GM12865 (cell line): ENCODE measurements at places on chromosomes 12 and 14.

DNA sequence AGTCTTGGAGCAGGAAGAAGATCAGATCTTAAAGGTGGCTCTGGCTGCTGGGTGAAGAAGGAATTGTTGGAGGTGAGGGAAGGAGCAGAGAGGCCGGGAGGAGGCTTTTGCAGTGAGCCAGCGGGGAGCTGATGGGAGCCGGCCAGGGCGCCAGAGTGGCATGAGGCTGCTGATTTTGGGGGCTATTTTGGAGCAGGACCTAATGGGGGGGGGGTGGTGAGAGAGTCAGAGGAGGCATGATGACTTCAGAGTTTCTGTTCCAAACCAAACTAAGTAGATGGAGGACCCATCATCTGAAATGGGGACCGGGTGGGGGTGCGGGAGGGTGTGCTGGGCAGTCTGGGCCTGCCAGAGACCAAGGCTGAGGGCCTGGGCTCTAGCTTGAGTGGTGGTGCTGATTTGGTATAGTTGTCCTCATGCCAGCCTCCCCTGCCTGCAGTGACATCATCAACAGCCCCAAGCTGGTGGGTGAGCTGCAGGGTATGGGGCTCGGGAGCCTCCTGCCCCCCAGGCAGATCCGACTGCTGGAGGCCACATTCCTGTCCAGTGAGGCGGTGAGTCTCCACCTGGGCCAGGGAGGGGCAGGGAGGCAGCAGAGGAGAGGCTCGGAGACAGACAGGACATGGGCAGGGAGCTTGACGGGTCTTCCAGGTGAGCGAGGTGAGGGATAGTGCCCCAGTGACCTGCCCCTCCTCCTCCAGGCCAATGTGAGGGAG, 6.2 kb downstream of the TNFAIP2 start:
- no peak for DNase-seq

GRCh38 chr12:8773461-8773860, 49.0 kb upstream of the A2ML1 start:
- no peak for DNase-seq

DNA sequence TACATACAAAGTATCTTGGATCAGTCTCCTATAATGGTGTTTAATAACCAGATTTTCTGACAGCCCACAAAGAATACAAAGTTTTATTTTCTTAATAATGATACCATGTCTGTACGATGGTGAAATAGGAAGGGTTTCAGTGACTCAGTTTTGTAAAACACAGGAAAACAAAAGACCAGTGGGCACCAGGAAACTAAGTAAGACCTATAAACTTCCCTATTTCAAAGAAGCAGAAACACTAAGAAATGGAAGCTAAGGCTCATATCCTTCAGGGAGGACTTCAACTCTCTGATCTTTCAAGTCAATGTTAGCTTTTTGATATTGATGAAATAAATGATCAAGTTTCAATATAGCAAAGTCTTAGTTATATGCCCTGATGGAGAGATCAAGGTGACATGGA, 196.0 kb downstream of the DUSP6 start:
- DNase-seq = no peak

- DNase-seq = peak; percentile 21
Observed at GRCh38 chr12:119828300-119828699, 48.8 kb downstream of the CIT start.

- DNase-seq = peak; percentile 90
Observed at GRCh38 chr12:104456417-104456949, at the start of gene CHST11. Gene CHST11 (plus strand): TSS chr12:104456948.

- peak; percentile 3 for DNase-seq
Observed at GRCh38 chr12:39230086-39230485, 212.8 kb downstream of the KIF21A start.

DNA sequence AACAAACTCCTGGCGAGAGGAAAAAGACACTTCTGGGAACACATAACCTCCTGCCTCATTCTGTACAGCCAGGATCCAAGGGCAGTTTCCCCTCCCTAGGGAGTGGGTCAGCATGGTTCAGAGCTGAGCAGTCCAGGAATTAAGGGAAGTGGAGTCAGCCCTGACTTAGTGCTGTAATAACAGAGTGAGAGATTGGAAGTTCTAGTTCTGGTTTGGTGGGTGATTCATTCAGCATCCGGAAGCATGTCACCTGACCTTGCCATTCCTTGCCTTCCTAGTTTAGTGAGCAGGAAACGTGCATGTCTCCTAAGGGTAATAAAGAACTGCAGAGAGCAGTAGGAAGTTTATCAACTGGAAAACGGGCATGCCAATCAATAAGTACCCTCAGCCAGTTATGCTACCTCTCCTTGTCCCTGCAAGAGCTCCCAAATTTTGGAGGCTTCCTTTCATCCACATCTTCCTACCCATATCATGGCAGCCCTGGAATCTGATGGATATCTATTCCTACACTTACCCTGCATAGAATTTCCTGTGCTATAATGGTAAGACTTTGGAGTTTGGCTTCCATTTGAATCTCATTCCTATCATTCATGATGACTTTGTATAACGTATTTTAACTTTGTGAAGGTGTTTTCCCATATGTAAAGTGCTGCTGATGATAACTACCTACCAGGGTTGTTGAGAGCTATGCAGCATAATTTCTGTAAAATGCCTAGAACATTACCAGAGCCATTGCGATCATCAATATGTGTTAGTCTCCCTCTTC, 28.5 kb upstream of the MAGOHB start:
- DNase-seq = no peak

DNA sequence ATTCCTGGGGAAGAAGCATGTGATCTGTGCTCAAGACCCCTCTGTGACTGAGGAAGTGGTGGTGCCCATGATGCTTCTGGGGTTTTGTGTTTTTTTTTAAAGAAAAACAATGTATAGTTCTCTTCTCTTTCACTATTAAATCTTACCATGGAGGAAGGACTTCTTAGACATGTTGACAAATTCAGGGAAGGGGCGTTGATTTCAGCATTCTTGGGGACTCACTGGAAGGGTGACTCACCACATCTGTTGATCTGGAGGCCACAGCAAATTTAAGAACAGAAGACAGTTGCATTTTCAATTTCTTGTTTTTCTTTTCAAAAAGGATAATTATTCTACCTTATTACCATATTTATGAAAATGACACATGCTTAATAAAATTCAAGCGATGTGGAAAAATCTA, 152.9 kb upstream of the RTL1 start:
- DNase-seq = no peak

- no peak for DNase-seq
Observed at GRCh38 chr12:71546322-71546861, 106.8 kb downstream of the LGR5 start.

- DNase-seq = no peak
Observed at GRCh38 chr12:70695361-70696023, 58.3 kb upstream of the PTPRB start.
